Placental epithelial cell (primary cell): ENCODE measurements at places on chromosomes 7 and 10. TPM values are rescaled to one million over a fixed set of nuclear protein-coding genes. Genes with fewer than 3 reads are reported as not detected.

CNPY1 gene
- not detected in 2 replicates for total RNA-seq

TEX36 gene
- total RNA-seq: under 0.01 and 0.54 TPM in 2 replicates

AOAH gene
- 0.22 and 0.79 TPM in 2 replicates for total RNA-seq

CHST3 gene
- 16.1 and 16.2 TPM in 2 replicates for total RNA-seq

CDC14C gene
- 0.11 TPM in 1 of 2 replicates, not detected in the other for total RNA-seq
